ENCODE measurements at places on chromosomes 6 and 20.

DNA sequence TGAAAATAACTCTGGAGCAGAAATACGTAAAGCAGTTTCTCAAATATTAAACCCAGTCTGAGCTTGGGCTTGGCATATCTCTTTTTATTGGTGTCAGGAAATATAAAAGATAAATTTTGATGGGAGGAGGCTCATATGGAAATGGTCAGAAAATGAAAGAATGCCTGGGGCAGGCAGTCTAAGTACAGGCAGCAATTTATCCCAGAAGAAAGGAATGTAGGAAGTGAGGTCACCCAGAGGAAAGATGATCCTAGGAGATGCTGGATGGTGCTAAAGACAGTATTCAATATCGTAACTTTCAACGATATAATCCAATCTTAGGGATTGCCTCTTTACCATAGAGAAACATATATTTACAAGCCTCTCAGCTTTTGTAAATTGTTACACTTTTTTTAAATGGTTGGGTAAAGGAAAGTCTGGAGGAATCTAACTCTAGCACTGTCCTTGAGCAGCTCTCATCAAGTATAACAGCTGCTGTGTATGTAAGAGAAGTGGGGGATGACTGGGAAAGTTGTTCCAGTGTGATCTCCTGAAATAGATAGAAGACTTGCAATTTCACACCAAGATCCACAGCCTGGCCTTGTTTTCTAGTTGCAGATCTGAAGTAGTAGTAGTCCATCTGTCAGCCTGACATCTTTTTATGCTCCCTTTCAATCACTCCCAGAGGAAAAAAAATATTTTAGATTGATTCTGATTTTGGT is 256.9 kb upstream of the SASH1 start:
- DNase-seq: no peak

GRCh38 chr6:109297406-109298110 is 84.7 kb downstream of the CD164 start:
- no peak for DNase-seq

DNA sequence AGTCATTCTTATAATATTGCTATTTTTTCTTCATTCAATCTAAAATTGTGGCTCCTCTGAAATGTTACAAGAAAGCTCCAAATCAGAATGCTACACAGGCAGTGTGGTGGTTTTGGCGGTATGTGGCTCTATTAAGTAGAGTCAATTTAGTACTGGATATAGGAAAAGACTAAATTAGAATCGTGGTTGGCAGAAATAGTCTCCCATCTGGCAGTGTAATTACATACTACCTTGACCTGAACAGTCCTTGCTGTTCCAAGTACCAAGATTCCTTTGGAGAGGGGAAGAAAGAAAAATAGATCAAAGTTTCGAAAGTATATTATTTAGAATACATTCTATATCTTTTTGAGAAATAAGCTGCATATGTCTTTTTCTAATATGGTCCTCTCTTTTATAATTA is 78.2 kb downstream of the C6orf118 start:
- no peak for DNase-seq

- DNase-seq: no peak
Observed at GRCh38 chr6:10643201-10643651, 51.2 kb downstream of the C6orf52 start.

DNA sequence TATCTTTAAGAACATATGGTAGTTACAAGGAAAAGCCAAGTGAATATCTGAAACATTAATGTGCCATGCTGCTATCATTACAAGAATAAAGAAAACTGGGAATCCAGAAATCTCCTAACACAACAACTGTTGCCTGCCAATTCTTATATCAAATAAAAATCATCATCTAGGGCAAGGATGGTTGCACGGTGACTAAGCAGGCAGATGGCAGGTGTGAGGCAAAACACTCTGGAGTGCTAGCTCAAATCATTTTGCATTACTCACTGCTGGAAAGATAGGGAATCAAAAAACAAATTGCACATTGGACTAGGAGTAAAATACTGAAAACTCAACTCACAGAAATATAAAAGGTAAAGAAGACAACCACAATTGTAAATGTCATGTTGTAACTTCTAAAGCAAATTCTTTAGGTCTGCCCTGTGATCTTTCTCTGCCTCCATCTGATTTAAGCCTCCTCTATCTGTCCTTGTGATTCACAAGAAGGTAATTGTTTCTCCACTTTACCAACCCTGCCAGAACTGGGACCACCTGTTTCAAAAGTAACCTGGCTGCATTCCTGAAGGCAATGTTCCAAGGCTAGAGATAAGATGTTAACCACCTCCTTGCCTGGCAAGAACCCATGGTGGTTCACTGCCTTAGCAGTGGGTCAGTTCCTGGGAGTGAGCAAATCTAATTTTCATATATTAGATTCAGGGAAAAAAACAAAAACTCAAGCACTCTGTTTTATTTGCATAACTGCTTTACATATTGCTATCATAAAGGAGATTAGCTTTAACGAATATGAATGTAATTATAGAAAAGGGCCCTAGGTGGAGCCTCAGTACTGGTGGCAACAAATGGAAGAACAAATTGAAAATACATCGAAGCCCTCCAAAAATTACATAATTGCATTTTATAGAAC is 33.1 kb upstream of the LCA5 start:
- DNase-seq: no peak

DNA sequence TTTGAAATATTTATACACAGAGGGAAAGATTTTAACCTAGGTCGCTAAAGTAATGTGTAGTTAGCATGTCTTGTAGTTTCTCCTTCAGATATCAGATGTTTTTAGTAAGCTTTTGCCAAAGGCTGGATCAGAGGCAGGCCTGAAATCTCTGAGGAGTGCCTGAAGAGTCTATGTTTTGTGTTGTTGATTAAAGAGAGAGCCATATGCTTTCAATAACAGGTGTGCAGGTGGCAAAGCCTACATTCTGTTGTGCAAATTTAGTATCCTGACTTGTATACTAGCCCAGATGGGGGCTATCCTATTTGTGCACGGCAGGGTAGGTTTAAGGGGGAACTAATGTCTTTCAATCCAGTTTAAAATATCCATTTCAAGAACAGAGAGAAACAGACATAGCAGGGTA is 167.1 kb upstream of the ATXN1 start:
- DNase-seq: no peak

DNA sequence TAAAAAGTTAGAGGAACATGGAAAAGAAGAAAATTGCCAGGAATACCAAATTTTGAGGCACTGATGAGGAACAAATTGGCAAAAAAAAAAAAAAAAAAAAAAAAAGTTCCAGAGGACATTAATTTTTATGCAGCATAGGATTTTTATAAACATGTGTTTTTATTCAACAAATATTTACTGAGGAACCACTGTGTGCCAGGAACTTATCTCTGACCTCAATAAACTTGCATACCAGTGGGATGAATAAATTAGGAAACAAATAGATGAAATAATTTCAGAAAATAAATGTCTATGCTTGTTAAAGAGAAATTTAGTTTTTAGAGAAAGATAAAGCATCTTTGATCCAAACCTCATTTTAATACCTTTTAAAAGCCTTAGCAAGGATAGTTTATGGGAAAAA is 175.1 kb downstream of the PDE10A start:
- no peak for DNase-seq

DNA sequence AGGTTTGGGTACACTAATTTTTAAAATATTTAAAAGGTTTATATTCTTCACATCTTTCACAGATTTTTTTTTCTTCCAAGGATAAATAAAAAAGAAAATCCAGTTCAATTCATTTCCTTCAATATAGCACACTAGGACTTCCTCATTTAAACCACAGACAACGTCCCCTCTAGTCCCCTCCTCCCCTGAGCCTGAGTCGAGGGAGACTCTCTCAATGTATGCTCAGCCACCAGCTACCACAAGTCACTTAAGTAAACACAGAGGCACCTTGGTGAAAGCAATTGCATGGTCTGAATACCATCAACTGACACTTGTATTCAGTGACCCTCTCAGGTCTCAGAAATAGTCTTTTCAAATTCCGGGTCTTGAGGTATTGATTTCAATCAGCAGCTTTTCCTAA is 88.6 kb downstream of the SIM1 start:
- no peak for DNase-seq

DNA sequence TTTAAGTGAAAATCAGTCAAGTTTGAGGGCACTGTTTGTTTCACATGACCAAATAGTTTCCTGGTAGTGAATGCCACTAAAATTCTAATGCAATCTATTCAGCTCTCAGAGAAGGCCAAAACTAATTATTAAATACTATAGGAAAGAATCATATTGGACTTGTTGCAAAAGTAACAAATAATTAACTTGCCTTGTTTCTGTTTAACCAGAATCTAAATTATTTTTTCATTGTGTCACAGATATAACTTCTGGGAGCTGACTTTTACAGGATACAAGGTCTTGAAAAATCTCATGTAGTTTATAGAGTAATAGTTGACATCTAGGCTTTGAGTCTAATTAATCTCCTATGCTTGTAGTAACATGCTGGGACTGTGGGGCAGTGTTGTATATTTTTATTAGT is 44.5 kb downstream of the PRSS35 start:
- DNase-seq: no peak

DNA sequence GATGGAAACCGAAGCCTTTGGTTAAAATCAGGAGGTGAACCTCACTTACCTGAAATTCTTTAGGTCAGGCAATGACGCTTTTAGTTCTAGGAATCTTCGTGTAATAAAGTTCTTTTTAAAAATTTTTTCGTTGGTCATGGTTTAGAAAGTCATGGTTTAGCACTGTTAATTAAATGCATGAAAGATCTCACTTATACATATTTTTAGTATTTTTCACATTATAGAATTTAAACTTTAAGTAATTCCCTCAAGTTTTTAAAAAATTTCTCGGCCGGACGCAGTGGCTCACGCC is 1.1 kb downstream of the DSE start:
- no peak for DNase-seq

- no peak for DNase-seq
Observed at GRCh38 chr20:39835130-39835842, 853.8 kb downstream of the MAFB start.

GRCh38 chr6:31125162-31125561 is 4.9 kb upstream of the CDSN start:
- DNase-seq: no peak

DNA sequence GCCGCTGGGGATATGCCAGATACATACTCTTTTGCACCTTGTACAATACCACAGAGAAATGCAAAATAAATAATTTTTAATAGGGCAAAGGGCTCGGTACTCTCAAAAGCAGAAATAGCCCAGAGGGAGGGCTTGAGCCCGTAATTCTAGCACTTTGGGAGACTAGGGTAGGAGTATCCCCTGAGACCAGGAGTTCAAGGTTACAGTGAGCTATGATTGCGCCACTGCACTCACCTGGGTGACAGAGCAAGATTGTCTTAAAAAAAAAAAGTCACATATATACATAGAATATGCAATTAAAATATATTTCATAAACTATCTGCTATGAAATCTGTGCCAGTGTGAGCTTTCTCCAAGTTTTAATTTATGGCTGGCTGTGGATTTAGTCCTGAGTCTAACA is 818 bp upstream of the TRMT11 start:
- DNase-seq: no peak

- no peak for DNase-seq
Observed at GRCh38 chr6:112636650-112637262, 289.6 kb downstream of the RFPL4B start.

DNA sequence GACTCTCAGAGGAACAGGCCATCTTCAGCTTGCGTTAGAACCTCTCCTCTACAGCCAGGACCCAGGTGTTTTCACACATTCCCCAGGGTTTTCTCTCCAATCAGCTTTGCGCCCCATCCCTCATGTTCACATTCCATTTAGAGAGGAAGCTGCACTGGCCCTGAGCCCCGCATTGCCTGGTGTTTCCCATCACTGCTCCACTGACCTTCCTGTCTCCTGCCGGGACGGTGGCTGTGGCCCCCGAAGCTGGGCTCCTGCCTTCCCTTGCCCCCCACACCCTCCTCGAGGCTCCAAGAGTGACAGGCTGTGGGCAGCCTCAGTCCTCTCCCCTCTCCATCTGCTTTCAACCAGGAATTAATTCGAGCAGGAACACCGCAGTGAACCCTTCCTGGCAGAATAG is 357.3 kb downstream of the THBS2 start:
- no peak for DNase-seq

- no peak for DNase-seq
Observed at GRCh38 chr6:105078386-105078708, 101.5 kb downstream of the POPDC3 start.

DNA sequence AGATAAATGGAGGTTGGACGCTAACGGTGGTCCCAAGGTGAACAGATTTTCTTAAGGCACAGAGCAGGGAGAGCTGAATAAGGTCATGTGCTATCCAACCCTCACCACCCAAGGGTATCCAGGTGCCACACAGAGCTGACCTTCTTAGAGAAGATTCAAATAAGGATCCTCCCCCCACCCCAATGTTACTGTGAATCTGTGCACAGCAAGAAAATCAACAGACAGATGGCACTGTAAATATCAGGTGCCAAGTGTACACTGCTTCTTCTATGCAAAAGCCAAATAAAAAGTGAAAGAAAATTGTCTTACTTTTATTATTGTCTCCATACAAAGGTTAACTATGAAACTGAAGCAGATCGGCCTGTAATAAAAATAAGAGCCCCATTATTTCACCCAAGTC is 96.9 kb downstream of the PAK5 start:
- DNase-seq: no peak

- DNase-seq: no peak
Observed at GRCh38 chr6:1409774-1410465, 20.5 kb downstream of the FOXF2 start.

- DNase-seq: no peak
Observed at GRCh38 chr6:54860132-54860531, 13.6 kb downstream of the FAM83B start.

GRCh38 chr6:20644667-20645370 is 110.6 kb downstream of the CDKAL1 start:
- no peak for DNase-seq

- no peak for DNase-seq
Observed at GRCh38 chr6:6599468-6599873, 11.0 kb downstream of the LY86 start.

DNA sequence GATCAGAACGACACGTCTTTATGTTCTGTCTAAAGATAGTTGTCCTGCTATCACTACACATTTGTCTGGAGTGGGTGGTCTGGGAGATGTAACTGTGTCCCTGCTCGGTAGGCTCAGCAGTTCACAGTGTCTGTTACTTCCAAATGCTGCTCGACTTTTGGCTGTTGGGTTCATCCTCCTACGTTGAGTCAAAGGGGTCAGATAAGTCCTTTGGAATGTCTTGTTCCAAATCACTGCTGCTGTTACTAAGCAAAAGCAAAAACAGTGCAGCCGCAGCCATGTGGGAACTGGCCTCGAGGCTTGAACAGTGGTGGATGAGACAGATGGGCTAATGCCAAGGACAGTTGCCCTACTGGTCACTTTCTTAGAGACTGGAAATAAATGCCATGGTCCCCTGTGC is 272.2 kb upstream of the MAP3K7 start:
- no peak for DNase-seq

- DNase-seq: no peak
Observed at GRCh38 chr20:18279242-18279641, 9.1 kb upstream of the ZNF133 start.

DNA sequence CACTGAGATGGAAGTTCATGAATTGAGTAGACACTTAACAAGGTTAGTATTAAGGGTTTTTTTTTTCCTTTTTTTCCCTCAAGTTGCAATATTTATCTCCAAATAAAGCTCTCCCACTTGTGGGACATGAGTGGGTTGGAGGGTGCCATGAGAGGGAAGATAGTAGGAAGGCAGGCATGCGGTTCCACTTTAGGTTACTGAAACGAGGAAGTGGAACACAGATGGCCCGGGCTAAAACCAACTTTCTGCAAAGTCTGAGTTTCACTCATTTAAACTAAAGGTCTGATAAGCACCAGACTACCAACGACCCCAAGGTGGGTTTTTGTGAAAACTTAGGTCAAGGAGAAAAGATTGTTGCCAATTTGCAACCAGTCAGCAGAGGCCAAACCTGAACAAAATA is 42.2 kb downstream of the TBC1D7 start:
- no peak for DNase-seq

- DNase-seq: no peak
Observed at GRCh38 chr20:19415786-19416185, 203.3 kb downstream of the SLC24A3 start.
